NCI-H524 (cell line): ENCODE measurements at places on chromosomes 12 and 14.

DNA sequence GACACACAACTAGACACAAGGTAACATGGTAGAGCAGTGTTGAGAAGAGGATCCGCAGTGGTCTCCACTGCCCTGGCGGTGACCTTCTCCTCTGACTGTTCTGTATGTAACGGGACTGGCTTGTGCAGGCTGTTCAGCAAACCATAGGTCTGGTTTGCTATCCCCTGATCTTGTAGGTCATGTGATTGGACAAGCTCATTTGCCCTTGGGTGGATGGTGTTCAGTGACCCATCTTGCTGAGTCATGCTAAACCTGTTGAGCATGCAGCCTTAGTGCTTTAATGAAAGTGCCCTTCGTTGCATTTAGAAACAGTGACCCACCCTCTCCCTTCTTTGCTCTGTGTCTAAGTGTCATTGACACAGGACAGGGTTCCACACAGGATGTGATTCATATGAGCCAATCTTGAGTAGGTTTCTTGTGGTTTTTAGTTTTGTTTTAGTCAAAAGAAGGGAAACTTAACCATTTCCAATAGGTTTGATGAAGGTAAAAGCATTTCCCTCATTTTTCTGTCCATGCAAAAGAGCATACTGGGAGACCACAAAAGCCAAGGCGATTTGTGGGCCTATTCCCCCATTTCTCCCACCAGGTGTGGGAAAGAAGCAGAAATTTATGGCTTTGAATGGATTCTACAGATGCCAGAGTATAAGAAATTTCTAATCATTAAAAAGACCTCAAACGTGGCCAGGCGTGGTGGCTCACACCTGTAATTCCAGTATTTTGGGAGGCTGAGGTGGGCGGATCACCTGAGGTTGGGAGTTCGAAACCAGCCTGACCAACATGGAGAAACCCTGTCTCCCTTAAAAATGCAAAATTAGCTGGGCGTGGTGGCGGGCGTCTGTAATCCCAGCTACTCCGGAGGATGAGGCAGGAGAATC is 32.6 kb upstream of the HIF1A start:
- DNase-seq, result peak; percentile 16

DNA sequence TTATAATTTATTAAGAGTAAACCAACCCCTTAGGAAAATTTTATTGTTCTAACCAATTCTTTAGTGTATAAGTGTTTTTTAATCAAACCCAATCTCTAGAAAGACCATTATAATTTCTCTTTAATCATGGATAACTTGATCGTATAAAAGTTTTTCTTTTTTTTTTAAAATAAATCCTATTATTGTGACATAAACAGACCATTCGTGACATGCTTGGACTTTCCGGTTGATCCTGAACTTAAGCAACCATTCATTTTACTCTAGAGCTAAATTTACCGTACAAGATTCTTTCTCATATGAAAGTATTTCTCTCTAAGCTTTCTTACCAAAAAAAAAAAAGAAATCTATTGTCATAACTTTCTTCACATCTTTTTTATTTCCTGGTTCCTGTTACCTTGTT is 32.6 kb upstream of the SLC38A4 start:
- DNase-seq, result no peak

DNA sequence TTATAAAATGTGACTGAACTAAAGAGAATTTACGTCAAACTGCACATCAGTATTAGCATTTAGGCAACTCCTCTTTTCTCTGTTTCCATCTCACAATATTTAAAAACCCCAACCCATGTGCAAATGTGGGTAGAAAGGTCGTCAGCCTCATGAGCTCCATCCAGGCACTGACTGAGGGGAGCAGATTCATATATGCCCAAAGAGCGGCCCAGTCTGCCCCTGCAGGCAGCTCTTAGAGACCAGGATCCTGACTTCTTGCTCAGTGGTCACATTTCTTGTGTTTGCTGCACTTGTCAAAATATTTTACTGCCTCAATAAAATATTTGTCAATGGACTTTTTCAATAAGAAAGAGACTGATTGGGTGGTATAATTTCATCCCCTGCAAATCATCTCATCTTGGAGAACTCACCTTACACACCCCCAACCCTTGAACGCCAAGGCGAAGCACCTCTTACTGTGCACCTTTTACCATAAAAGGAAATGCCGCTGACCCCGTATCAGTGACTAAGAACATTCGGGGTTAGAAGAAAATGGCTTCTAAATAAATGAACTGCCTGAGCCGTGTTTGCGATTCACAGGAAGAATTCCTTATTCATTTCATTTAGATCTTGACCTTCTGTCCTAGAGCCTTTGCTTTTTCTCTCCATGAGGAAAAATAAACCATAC is 418.8 kb downstream of the BCL11B start:
- no peak for DNase-seq

DNA sequence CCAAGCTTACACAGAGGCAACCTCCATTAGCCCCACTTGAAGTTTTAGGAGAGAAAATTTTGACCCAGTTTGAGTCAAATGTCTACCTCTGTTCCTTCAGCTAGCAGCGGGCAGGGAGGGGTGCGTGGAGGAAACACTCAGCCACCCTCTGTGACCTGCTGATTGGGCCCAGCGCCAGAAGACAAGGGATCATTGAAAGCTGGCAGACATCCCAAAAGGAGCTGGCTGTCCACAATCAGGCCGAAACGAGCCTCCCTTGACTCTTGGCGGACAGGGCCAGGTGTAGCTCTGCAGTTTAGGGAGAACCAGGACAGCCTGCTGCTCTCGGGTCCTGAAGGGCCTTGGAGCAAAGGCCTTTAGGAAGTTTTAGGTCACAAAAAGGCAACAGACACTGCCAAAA is 41.3 kb downstream of the CD9 start:
- no peak for DNase-seq

GRCh38 chr12:22014041-22014782 is 31.8 kb upstream of the CMAS start:
- no peak for DNase-seq

DNA sequence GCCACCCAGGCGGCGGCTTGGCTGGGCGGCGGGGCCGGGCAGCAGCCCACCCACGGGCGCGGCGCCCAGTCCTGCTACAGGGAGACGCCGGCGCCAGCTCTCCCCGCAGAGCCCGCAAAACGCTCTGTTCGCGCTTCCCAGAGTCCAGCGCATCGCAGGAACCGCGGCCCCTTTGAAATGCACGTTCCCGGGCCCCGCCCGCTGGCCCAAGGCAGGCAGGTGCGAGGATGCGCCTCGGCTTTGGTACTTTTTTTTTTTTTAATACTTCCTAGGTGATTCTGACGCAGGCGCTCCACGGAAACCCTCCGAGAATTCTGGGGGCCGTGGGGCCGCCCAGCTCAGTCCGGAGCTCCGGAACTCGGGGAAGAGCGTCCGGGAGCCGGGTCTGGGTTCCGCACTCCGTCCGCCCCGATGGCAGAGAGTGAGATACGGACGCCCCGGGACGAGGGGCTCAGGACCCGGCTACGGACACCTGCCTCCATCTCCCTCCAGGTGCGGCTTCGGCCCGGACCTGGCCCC is 483 bp downstream of the POC1B start:
- DNase-seq, result peak; percentile 38

DNA sequence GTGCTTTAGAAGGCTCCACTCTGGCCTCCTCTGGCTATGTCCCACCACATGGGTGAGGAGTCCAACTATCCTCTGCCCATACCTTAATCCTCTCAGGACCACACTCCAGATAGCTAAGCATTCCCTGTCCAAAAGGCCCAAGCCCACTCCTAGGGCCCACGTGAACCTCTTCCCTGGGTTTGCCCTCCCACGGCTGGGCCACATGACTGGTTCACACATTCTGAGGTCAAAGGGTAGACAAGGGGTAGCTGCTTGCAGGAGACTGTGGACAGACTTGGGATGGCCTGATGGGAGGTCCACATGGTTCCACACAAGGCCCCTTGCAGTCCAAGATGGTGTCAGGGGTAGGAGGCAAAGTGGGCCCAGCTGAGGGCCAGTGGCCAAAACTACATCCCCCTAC is 6.0 kb upstream of the PCK2 start:
- DNase-seq, result no peak

DNA sequence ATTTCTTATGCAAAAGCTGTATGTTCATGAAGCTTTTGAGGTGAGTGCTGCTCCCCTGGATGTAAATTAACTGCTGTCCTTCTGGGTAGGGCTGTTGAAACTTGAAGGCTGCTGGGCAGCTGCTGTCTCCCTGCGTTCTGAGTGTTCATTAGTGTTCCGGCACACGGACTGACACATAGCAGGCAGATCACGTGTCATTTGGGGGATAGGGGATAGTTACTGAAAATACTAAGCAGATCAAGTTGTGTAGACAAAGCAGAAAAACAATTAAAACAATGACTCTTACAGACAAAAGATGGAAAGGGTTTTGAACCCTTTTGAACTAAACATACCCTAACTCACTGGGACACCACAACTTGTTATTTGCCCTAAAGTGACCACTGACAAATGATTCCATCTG is 82.5 kb downstream of the PRICKLE1 start:
- DNase-seq, result no peak
